ENCODE measurements at places on chromosomes 2 and 18.

DNA sequence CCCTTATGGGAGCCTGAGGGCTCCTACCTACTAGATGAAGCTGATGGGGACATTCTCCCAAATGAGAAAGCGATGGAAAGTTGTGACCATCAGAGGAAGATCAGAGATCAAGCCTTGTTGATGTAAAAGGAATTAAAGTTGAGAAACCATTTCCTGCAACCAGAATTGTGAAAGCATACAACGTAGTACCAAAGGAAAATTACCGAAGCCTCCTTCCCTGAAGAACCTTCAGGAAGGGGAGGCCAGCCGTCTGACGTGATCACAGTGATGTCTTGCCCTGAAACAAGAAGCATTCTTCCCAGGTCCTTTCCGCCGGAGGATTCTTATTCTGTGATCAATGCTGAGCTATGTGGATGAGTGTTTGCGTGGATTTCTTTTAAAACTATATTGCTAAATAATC, 211.6 kb upstream of the TNP1 start:
- DNase-seq: no peak

DNA sequence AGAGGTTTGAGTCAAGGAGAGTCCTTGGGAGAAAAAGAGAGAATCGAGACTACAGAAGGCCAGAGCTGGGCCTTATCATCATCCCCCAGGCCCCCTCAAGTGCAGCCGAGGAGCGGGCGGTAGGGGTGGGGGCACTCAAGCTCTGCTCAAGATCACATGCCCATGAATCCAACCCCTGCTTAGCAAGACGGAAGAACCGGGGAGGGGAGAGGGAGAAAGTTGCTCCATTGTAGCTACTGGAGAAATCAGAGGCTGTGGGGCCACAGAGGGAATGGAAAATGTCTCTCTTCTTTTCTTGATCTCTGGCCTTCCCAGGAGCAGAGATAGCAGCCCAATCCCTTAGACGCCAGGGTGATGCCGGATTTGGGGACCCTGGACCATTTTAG, 14.6 kb downstream of the SLC4A3 start:
- no peak for DNase-seq

DNA sequence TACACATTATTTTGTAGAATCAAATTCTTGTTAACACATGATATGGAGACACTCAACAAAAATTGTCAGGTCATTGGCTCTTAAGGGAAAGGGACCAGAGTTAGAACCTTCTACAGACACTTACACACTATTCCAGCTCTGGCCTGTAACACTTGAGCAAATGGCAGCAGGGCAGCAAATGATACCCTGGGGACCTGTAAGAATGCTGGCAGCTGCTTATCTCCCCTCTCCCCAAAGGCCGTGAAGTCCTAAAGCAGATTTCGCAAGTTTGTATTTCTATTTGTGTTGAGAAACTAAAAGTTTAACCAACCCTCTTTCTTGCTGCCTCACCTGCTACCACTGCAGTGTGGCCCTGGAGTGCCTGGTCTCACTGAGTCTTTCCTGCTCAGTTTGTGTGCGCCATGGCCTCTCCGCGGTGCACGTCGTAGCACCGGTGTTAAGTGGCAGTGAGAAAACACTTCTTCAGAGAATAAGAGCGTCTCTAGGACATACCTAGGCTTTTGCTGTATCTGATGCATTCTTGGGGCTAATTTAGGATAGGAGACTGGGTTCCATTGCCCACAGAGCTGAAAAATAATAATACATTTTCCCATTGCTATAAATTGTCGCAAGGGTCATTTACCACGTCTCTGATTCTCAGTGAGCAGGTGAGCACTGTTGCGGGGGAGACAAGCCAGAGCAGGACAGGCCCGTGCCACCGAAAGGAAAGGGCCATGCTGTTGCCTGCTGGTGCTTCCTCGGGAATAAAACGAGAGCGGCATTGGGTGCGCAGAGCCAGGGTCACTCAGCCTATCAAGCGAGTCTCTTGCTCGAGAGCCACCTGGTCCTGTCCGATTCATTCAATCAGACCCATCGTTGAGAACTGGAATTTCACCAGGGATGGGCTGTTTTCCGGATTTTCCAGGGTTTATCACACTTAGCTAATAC, 204.9 kb downstream of the PTGR3 start:
- no peak for DNase-seq

- no peak for DNase-seq
Measured at GRCh38 chr2:107582487-107582886, 244.2 kb upstream of the RGPD4 start.

GRCh38 chr2:69742322-69742952, 503 bp downstream of the ANXA4 start:
- DNase-seq: no peak

- no peak for DNase-seq
Measured at GRCh38 chr2:142097711-142098110, 33.1 kb downstream of the LRP1B start.

DNA sequence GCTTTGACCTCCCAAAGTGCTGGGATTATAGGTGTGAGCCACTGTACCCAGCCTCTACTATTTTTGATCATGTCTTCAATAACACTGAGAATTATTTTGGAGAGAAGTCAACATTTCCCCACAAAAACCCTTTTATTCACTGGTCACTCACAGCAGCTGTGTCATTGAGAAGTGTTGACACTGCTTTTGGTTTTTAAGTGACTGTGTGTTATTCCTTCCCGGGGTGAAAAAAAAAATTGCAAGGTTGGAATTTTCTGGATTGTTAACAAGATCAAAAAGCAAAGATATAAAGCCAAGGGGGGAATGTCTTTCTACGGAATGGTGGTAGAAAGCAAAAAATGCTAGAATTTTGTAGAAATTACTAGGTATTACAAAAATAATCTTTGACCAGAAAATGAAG, 61.5 kb downstream of the TANC1 start:
- no peak for DNase-seq

DNA sequence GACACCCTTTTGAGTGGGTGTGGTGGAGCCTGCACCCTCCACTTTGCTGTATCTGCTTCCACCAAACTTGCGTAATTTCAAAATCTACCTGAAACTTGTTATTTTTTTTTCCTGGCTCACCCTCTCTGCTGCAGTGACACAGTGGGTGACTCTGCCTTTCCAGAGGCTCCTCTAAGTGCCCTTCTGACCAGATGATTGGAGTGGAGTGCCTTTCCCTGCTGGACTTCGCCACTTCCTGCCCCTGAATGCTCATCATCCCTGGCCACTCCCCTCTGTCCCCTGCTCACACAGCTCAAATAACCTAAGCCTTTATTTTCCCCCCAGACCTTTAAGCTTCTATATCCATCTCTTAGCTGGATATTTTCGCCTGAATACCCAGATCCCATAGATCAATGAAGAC, 777.5 kb upstream of the ID2 start:
- DNase-seq: no peak

Data from fibroblast of skin of left quadriceps (primary cell).